Stimulated activated CD8-positive, alpha-beta memory T cell treated with anti-CD3 and anti-CD28 coated beads, Interleukin-4, amount 100 ng/mL, for 1 hour (primary cell): ENCODE measurements at places on chromosomes 12 and 14.

DNA sequence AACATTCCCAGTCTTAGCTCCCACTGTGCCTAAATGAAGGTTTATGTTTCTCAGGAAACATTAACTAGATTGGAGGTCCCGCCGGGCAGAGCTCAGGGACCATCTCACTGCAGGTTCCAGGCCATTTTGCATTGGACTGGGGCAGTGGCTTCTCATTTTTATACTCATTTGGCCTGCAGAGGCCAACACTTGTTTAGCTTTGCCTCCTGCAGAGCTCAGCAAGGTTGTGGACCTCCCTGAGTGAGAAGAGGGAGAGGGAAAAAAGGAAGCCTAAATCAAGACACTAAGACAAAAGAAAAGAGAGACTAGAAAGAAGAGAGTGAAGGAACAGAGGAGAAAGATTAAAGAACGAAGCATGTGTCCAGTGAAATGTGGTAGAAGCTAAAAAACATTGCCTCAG, 280.3 kb downstream of the AKAP6 start:
- no peak for DNase-seq

DNA sequence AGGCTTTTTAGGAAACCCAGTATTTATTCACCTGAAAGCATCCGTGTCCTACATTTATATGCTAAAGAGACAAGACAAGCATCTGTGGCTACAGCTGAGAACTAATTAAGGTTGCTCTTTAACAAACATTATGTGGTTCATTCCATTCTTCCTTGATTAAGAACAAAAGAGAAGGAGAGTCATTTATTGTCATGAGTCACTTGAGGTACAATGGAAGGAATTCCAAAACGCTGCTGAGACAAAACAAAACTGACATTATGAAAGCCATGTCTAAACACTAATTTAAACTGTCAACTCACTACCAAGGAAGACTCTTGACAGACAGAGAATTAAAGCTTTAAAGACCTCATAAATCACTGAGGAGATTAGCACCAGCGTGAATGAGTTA, 214.4 kb downstream of the BMP4 start:
- DNase-seq = no peak

GRCh38 chr12:120078868-120079267, 37.7 kb downstream of the RAB35 start:
- no peak for DNase-seq

- no peak for DNase-seq
Measured at GRCh38 chr12:31591380-31591901, 505 bp upstream of the DENND5B start.

DNA sequence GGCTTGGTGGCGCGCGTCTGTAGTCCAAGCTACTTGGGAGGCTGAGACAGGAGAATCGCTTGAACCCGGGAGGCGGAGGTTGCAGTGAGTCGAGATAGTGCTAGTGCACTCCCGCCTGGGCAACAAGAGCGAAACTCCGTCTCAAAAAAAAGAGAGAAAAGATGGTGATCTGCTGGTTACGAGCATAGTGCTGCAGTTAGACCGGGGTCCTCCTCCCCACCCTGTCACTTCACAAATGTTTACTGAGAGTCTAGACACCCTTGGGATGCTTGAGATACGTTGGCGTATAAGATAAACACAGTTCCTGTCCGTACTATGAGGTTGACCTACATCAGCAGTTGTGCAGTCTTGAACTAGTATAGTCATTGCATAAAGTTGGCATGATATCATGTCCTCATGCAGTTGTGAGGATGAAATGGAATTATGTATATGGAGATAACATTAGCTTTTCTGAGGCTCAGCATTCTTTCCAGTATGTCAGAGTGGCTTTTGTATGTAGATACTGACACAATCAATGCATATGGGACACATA, 787 bp downstream of the ACAD10 start:
- no peak for DNase-seq

- no peak for DNase-seq
Measured at GRCh38 chr14:91392623-91393303, 24.9 kb downstream of the CCDC88C start.

GRCh38 chr14:61587081-61587713, 108.1 kb upstream of the HIF1A start:
- no peak for DNase-seq
